ENCODE measurements at places on chromosomes 3 and 15. TPM values are rescaled to one million over a fixed set of nuclear protein-coding genes. Genes with fewer than 3 reads are reported as not detected.

GRCh38 chr3:139111392-139112229 is 66.9 kb upstream of the PRR23C start:
- DNase-seq: peak; percentile 35

- DNase-seq: peak; percentile 59
Observed at GRCh38 chr15:66701422-66702034, 508 bp upstream of the SMAD6 start.

- DNase-seq: no peak
Observed at GRCh38 chr3:106341087-106341486, 472.3 kb upstream of the CBLB start.

- DNase-seq: peak; percentile 47
Observed at GRCh38 chr15:63046917-63047760, 4.6 kb downstream of the TPM1 start.

KY gene
- total RNA-seq: not detected

HHLA2 gene
- not detected for total RNA-seq

ITIH4 gene
- 2.0 TPM for total RNA-seq

C2CD4A gene
- total RNA-seq: not detected

DUOXA1 gene
- 1.8 TPM for total RNA-seq

HEMK1 gene
- total RNA-seq: 14.2 TPM

ZBED2 gene
- 85.7 TPM for total RNA-seq

ACAN gene
- total RNA-seq: not detected

ZDHHC19 gene
- total RNA-seq: not detected

ARHGEF26 gene
- 12.2 TPM for total RNA-seq

Measured in mammary epithelial cell (primary cell).